Activated T-cell treated with anti-CD3 and anti-CD28 coated beads, Interleukin-2, amount 50 U/mL, for 48 hours (primary cell): ENCODE measurements at places on chromosomes 5 and 9.

DNA sequence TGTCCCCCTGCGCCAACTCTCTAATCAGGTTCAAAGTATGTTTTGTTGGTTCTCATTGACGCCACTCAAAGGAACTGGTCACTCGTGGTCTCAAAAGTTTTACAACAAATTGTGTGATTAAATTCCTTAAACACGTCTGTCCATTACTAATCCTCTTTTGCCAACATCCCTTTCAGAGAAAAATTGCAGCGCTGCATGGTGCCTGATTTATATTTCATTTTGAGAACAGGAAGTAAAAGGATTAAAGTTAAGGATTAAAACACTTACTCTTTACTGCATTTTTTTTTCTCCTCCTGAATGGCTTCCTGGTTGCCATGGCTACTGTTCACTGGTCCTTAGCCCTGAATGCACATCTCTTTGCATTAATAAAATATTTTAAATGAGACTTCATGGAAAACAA lies 383.5 kb downstream of the GLIS3 start:
- DNase-seq, result no peak

- no peak for DNase-seq
Observed at GRCh38 chr5:78753093-78753531, 104.5 kb upstream of the LHFPL2 start.

DNA sequence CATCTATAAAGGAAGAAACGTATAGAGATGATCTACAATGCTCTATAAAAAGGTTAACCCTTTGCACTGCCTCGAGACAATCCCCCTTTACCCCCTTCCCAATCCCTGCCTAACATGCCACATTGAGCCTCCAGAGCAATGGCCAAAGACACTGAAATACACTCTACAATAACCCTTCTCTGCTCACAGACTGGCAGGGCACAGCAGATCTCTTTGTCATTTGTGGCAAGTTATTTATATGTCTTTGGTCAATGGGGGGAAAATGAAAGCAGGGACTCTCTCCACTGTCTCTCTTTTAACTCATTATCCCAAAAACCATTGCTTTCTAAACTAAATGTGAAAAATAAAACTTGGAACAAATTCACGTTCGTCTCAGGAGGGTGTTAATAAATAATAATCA lies 51.7 kb downstream of the PTCH1 start:
- no peak for DNase-seq

- DNase-seq, result no peak
Observed at GRCh38 chr5:79151942-79152671, 40.5 kb downstream of the BHMT start.

- DNase-seq, result no peak
Observed at GRCh38 chr5:91562922-91563321, 179.8 kb upstream of the ARRDC3 start.

DNA sequence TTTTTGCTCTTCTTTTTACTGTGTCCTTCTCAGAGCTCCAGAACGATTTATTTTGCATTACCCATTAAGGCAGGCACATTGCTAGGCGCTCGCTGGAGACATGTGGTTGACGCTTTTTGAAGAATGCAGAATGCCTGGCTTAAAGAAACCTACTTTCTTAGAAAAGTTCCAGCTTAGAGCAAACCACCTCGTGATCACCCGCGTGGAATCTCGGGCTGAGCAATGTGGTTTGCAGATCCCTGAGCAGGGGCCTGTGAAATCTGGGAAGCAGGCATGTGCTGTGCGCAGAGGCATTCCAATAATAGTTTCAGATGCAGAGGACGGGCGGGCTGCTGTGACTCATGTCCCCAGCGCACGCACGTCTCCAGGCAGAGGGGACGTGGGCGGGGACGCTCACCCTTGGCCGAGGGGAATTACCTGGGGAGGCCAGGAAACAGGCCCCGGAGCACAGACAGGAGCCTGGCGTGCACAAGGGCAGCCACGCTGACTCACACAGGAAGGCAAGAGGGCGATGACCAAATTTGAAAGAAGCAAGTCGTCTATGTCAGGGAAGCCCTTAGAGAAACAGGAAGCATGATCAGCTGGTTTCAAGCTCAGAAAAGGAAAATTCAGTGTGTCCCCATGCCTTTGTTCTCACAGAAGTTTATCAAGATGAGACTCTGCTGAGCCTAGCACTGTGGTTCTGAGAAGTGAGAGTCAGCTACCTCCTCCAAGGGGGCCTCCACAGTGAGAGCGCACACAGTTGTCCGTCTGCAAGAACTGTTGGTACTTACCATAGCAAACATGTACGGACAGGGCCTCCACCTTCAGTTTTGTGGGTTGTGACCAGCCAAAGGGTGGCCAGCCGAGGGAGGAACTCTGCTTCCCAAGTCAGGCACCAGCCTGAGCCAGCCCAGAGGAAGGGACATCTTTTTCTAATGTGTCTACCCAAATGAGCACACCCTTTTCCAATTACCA lies 218.6 kb downstream of the PIK3R1 start:
- DNase-seq, result peak; percentile 95

- DNase-seq, result no peak
Observed at GRCh38 chr5:13643734-13644133, 300.8 kb downstream of the DNAH5 start.

GRCh38 chr9:114588651-114589526 lies 1.3 kb downstream of the ATP6V1G1 start:
- DNase-seq, result no peak

- DNase-seq, result no peak
Observed at GRCh38 chr5:38453921-38454320, 102.5 kb downstream of the LIFR start.

DNA sequence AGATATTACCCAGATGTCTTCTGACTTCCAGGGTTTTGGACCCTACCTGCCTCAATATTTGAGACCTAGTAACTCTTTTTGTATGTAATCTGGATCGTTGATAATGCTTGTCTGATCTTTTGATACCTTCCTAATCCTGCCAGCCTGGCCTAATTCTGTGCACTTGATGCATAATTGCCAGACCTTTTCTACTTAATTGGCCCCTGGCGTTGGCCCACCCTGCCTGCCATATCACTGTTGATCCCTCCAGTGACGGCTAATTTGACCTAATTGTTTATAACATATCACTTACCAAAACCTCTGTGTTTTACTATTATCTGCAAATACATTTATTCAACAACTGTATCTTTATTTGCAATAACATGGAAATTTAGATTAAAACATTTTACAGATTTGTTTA lies 49.0 kb downstream of the SLC44A1 start:
- no peak for DNase-seq

DNA sequence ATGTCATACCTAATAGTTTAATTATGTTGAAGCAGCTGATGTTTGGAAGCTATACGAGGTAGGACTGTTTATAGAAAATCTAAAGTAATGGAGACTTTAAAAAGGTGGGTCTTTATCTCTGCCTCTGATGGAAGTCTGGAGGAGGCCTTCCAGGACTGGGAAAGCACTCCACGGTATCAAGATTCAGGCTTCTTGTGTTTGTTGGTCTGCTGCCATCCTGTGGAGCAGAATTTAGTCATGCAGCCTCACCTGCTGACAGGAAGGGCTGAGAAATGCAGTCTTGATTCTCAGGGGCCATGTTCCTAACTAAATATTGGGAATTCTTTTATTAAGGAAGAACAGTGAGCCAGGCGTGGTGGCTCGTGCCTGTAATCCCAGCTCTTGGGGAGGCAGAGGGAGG lies 15.9 kb downstream of the SPDL1 start:
- DNase-seq, result no peak

GRCh38 chr5:171984748-171985419 lies 21.6 kb downstream of the FBXW11 start:
- peak; percentile 53 for DNase-seq

DNA sequence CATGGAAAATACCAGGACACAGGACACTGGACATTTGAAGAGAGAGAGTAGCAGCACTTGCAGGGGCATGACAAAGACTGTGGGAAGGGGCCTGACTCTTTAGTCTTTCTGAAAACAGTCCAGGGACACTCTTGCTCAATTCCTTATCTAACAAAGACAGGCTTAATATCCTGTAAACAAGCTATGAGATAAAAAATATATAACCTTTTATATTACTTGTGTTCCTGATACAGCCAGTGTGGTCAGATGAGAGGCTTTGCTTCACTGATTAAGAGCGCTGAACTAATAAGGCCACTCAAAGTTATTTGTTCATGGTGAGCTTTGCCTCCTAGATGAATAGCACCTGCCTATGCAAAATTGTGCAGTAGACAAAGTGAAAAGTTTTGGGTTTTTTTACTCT lies 518.7 kb downstream of the LRRC70 start:
- no peak for DNase-seq

GRCh38 chr5:14489643-14490042 lies 91.9 kb upstream of the OTULINL start:
- DNase-seq, result no peak

DNA sequence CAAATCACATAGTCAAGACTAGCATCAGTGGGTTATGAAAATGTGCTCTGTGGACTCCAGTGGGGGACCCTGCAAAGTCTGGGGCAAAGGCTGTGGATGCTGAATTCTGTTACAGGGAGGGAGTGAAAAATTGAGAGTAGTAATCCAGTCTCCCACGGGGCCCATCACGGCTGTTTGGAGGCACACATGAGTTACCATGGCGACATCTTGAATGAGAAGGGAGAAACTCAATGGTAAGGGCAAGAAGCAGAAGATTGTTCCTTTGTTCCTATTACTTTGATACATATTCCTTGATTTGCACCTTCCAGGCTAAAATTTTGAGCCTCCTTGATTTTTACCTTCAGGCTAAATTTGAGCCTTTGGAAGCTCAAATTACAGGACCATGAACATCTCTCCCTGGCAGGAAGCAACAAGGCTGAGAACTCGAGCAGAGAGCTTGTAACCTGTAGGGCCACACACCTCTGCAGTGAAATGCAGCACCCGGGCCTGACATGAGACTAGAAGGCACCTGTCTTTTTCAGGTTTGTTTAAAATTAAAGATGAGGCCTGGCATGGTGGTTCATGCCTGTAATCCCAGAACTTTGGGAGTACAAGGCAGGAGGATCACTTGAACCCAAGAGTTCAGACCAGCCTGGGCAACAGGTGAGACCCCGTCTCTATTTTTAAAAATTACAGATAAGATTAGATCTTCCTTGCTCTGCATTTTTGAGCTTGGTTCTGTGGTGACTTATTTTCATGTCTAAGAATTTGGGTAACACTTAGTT lies 31.0 kb upstream of the ZFR start:
- DNase-seq, result no peak
